ENCODE measurements at places on chromosomes 5 and 9.
A peak's percentile ranks its signal among the peaks of the same experiment; 100 is the strongest.

DNA sequence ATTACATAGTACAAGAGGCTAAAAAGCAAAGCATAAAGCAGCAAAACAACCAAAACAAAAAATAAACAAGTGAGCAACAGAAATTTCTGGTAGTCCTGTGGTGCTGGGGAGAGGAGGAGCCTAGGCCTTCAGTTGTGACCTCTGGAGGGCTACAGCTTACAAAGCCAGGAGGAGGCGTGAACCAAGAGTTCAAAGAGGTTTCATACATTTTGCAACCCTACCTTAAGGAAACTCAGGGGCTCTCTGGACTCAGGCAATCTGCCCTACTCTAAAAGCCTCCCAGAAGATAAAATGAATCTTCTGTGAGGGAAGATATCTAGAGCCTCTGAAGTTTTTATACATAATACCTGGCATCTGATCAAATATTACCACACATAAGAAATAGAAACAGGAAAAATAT is 187.4 kb downstream of the AGTPBP1 start:
- DNase-seq, result no peak

- peak; percentile 72 for DNase-seq
Measured at GRCh38 chr5:108681079-108681921, 66.4 kb upstream of the FER start.

DNA sequence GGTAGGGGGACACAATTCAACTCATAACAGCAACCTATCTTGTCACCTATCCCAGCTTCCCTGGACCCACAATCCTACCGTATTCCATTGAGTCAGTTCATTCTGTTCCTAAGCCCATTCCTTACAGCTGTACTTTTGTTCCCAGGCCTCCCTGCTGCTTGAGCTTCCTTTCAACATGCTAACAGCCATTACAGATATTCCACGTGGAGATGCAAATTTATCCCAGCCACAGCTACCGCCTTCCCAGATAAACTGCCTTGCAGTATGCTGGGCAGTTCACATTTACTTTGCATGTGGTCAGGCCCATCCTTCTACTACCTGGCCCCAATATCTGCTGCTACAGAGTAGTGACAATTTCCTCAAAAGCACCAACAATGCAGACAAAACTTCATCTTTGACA is 23.0 kb downstream of the RIGI start:
- DNase-seq, result no peak

DNA sequence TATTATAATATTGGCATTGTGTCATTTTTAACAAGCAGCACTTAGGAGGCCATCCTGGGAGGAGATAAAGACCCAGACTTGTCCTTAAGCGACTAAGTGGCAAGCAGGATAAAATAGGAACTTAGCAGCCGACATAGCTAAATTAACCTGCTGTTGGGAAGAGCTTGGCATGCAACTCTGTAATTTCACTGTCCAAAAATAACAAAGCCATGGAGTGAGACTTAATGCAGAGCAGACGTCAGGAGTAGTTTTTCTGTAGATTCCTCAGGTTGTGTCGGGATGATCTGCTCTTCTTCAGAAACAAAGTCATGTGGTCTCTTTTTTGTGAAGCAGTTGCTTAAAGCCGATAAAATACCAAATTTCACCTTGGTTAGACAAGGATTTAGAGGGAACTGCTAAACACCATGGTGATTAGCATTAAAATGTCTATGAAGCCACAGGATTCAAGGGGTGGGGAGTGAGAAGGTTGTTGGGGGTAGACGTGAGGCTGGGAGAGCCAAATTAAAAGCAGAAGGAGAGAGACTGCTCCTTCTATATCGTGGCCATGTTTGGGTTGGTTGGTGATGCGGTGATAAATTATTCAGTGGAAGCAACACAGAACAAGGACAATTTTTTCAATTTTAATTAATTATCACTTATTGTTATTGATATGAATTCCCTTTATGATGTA is 303.0 kb downstream of the CSNK1G3 start:
- DNase-seq, result no peak

DNA sequence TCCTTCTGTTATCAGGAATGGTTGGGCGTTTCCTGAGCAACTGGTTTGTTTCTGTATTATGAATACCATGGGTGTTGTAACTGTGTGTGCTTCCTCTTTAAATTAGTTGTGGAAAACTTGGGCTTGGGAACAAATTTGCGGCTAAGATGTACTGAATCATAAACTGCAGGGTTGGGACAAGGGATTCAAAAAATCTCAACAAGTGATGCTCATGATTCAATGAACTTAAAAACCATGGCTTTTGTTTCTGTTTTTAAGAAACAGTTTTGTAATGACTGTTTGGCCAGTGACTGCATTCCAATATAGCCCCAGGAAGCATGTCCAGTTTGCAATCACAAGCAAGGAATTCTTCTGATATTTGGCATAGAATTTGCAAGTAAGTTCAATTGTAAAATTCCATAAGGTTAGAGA is 657.5 kb upstream of the WWC1 start:
- DNase-seq, result peak; percentile 70

GRCh38 chr9:114725930-114726329 is 43.9 kb upstream of the TEX48 start:
- no peak for DNase-seq

- no peak for DNase-seq
Measured at GRCh38 chr5:83277953-83278352, 193.6 kb upstream of the VCAN start.

- no peak for DNase-seq
Measured at GRCh38 chr5:45205403-45205961, 396.7 kb downstream of the MRPS30 start.

DNA sequence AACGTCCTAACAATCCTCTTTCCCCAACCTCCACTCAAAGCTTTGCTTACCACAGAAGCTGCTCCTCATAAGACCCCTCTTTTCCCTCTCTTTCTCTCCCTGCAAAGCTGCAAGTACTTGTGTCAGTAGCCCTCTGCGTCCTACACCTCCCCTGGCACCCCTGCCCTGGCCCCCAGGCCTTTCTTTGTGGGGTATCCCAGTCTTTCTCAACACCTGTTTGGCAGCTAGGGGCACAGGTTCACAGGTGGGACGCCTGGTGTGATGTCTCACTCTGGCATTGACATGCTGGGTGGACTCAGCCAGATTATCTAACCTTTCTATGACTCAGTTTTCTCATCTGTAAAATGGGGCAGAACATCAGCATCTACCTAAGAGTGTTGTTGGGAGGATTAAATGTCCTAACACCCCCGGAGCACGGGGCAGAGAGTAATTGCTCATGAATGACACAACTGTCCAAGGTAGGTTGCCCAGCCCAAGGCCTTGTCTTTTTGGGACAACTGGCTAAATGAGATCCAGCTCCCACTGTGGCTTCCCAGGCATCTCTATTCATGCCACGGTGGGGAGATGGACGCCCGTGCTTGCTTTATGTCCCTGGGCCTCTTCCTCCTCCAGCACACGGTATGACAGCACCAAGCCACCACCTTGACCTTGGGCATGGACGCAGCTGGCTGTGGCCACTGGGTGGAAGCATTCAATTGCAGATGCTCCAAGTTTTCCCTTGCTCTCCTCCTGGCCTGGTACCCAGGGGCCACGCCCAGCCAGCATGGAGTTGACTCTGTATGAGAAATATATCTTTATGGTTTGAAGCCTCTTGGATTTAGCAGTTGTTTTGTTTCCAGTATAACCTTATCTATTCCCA is 190.4 kb downstream of the RGS3 start:
- DNase-seq, result no peak

- no peak for DNase-seq
Measured at GRCh38 chr9:94657021-94657725, 17.9 kb upstream of the FBP1 start.

DNA sequence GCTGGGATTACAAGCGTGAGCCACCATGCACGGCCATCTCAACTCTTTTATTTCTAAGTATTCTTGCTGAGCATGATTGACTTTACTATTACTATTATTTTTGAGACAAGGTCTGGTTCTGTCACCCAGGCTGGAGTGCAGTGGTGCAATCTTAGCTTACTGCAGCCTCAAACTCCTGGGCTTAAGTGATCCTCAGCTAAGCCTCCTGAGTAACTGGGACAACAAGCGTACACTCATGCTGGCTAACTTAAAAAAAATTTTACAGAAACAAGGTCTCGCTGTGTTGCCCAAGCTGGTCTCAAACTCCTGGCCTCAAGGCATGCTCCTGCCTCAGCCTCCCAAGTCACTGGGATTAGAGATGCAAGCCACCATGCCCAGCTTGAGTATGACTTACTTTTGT is 443.7 kb downstream of the ARHGEF28 start:
- DNase-seq, result no peak

GRCh38 chr5:131021646-131022045 is 143.4 kb downstream of the HINT1 start:
- DNase-seq, result no peak

- DNase-seq, result peak; percentile 46
Measured at GRCh38 chr9:111842313-111842712, 47.6 kb upstream of the SHOC1 start.

DNA sequence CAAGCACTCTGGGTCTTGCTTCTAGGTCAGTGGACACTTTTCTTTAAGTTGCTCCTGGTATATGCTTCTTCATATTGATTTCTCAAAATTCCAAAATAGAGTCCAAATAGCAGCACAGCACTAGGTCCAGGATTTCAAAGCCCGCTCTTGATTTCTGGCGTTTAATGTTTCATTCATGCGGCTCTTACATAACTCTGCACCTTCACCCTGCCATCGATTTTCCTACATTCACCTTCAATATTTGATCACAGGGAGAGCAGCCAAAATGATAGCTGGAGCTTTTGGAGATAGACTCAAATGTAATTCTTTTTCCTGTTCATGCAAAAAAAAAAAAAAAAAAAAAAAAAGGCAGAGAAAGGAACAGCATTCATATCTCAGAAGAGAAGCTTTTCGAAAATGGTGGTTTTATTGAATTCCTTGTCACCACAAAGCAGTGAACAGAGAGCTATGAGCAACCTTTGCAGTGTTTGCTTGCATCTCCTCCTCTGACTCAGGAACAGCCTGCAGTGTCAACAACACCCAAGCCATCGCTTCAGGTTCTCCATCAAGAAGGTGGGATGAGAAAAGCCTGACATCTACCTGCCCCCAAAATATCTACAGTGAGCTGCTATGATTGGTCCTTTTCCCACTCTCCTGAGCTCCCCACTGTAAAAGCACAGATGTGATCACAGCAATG is 97.8 kb downstream of the MED10 start:
- no peak for DNase-seq

DNA sequence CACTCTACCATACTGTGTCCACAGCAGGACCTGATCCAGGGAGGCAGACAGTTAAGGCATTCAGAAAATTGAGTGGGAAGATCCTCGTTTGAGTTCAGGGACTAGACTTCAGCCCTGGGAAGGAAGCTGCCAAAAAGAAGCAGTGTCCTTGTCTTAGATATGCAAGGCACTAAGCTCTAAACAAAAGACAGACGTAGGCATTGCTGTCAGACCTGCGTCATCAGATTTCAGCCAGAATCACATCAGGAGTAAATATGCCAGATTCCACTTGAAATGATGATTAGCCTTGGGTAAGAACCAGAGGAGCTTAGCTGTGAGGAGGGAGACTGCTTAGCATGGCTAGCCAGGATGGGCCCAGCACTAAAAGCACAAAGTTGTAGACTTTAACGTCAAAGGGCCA is 56.7 kb downstream of the MAMDC2 start:
- DNase-seq, result no peak

DNA sequence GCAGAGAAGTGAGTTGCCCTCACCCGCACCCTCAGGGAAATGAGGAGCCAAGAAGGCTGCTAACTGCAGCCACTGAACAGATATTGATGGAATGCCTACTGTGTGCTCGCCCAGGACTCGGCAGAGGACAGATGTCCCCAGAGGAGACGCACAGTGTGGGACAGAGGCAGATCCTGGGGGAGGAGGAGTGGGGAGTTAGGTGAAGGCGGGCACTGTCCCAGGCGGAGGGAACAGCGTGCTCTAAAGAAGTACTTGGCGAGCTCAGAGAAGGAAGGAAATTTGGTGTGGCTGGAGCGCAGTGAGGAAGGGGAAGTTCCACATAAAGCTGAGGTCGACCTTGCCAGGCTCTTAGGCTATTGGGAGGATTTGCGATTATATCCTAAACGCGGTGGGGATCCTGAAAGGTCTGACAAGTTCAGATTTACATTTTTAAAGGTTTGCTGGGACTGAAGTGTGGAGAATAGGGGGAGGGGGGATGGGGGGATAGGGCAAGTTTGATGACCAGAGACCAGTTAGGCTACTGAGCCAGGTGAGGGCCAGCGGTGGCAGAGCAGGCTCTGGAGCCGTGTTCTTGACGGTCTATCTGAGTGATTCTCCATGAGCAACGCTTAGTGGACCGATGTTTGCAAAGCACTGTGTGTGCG is 23.6 kb upstream of the CERCAM start:
- no peak for DNase-seq

GRCh38 chr5:134553821-134554267 is 28.4 kb downstream of the JADE2 start:
- no peak for DNase-seq

GRCh38 chr5:115388240-115388639 is 91.8 kb upstream of the CCDC112 start:
- no peak for DNase-seq

GRCh38 chr5:86679949-86680348 is 62.2 kb downstream of the COX7C start:
- DNase-seq, result no peak

- no peak for DNase-seq
Measured at GRCh38 chr5:91271999-91272398, 111.1 kb downstream of the ARRDC3 start.

DNA sequence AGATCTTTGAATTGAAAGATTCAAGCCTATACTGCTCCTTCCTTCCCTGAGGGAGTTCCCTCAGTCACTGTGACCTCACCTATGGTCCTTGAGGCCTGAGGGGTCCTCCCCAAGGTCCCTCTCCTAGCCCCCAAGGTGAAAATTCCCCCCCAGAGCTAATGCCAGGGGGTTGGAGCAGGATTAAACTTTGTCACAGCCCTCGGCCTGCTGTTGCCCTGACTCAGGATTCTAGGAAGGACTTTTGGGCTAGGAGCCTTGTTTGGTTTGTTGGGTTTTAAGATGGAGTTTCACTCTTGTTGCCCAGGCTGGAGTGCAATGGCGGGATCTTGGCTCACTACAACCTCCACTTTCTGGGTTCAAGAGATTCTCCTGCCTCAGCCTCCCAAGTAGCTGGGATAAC is 123.2 kb downstream of the C5orf15 start:
- no peak for DNase-seq

DNA sequence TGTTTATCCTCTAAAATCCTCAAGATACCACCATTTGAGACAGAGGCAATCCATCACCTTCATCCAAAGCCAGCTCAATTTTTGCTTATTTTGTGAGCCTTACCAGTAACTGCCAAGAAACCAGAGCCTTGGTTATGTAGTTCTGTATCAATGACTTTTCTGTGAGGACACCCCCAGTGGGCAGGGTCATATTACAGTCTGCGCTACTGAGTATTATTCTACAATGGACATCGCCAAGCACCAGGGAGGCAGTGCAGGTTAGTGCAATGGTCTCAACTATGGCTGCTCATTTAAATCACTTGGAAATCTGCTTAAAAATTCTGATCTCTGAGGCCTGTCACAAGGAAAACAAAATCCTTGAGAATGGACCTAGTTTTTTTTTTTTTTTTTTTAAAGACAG is 90.5 kb upstream of the NIPAL4 start:
- no peak for DNase-seq

DNA sequence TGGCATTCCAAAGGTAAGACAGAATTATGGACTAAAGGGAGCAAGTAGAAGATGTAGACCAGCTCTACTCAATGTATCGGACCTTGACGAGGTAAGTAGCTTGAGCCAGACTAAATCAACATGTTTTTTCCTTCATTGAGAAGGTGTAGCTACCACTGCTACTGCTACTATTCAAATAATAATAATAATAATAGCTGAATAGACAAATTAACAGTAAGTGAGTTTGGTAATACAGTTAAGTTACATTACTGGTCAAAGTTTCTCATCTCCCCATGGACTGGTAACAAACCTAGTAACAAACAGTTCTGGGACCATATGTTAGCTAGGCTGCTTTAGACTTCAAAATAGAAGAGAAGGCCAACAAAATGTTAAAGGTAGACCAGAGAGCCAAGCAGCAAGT is 609.2 kb downstream of the TLE1 start:
- DNase-seq, result no peak
